ENCODE measurements at places on chromosomes 4 and X.

- no peak for DNase-seq
These were observed 27.8 kb downstream of the PIR start for GRCh38 chrX:15465347-15465746.

DNA sequence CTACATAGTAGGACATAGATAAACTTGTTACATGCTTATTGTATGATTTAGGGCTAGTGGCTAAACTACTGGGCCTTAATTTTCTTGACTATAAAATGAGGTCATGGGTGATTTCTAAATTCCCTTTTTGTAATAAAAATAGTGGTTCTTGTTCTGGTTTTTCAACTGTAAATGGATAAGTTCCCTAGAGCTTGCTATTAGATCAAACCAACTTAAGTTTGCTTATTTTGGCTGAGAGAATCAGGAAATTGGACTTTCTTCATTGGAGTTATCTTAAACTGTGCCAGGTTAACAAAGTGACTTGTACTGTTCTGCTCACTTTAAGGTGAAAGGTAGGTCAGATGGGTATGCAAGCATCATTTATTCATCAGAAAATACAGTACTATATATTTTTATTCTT lies 78.3 kb downstream of the PDLIM5 start:
- DNase-seq = no peak

GRCh38 chr4:74334636-74335035 lies 26.4 kb downstream of the EPGN start:
- DNase-seq = no peak

DNA sequence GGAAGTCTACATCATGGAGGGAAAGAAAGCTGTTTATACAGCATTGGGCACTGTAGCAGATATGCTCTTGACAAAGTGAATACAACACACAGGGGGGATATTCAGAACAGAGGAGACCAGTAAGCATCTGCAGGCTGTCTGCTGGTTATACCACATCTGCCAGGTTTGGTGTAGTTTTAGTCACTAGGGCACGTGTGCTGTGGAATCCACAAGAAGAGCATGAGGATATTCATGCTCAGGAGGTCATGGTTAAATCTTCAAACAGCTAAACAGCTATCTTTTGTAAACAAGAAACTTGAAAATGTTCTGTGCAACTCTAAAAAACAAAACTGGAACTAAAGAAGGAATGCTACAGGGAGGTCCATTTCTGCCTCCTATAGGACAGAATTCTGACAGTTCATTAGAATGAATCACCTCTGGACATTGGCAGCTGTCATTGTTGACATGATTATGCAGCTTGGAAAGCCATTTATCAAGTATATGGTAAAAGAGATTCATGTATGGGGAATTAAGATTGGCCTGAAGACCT lies 175.8 kb downstream of the RCHY1 start:
- DNase-seq = no peak

GRCh38 chr4:25813448-25814106 lies 49.2 kb downstream of the SEL1L3 start:
- DNase-seq = no peak

GRCh38 chrX:110415440-110416170 lies 57.0 kb downstream of the RTL9 start:
- no peak for DNase-seq

GRCh38 chr4:2472187-2472586 lies 3.3 kb downstream of the RNF4 start:
- DNase-seq = no peak

DNA sequence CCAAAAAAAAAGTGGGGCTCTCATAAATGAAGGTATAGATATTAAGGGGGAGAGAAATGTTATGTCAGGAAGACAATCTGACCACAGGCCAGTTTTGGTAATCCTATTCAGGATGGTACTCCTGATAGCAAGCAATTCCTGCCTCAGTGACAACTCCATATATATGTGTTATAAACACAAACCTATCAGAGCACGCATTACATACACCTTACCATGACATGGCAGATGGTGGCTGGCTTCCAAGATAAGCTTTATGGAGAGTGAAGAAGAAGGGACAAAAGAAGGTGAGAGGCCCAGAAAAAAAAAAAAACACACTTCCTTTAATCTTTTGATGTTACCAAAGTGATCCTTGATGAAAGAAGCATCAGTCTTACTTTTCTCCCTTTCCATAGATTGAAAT lies 29.5 kb upstream of the KDR start:
- DNase-seq = no peak

DNA sequence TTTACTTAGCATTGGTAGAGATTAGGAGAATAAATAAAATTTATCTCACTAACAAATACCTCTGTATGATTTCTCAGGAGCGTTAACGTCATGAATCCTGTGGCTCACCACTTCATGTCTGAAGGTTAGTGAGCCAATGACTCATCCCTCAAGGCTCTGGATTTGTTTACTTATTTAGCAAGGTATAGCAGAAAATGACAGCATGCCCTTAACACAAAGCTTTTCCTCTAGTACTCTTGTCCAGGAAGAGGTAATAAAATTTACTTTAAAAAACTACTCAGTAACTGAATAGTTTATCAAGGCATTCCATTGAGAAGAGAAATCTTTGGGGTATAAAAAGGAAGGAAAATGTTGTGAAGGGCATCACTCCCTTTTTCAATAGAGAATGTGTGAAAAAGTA lies 823.8 kb downstream of the CCSER1 start:
- DNase-seq = no peak

DNA sequence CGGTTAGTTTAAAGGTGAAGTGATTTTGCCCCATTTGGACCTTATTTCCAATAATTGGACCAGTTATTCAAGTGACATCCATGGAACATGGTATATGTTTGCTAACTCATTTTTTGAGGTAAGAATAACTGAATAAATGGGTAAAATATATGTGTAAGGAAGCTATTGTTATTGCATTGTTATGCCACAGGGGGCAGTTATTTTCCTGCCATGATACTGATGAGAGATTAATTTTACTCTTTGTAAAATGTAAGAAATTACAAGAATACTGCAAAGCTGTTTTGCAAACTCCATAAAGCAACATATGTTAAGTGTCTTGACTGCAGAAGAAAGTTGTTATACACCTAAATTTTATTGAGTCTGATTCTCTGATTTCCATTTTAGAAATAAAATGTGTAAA lies 114.0 kb downstream of the IL1RAPL1 start:
- no peak for DNase-seq

DNA sequence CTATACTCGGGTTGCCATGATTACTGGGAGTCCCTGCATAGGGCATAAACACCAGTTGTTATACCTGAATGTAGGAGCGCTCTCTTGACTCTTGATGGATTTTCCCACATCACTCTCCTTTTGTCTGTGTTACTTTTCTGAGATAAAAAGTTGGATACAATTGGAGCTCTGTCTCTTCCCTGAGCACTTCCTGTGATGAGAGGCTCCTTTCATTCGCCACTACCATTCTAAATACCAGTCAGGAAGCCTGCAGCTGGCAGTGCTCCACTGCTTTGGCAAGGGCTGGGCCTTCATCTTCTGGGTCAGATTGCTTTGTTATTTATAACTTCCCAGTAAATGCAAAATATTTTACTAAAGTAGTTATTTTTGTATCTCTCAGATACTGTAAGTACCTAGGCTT lies 13.9 kb downstream of the TCEANC start:
- DNase-seq = no peak

DNA sequence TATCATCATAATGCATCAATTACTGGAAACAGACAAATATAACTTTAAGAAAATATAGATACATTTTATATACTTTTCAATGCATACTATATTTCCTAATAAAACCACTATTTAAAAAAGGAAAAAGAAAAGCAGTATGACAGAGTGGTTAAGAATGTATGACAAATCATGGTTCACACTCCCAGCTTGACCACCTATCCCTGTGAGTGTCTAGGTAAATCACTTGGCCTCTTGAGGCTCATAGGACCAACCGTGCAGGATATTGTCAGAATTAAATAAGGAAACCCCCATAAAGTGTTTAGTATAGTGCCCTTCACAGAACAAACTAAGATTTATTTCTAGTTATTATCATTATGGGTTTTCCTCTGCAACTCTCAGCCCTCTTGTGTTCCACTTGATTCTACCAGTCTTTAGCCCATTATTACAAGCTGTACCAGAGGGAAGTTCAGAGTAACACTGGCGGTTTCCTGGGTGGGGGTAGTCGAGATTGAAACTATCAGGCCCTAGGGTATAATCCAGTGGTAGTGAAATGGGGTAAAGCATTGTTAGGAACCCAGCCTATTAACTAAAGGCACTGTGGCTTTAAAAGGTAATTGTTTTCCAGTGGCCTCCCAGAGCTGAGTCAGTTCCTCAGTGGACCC lies 55.5 kb upstream of the PAK3 start:
- no peak for DNase-seq

DNA sequence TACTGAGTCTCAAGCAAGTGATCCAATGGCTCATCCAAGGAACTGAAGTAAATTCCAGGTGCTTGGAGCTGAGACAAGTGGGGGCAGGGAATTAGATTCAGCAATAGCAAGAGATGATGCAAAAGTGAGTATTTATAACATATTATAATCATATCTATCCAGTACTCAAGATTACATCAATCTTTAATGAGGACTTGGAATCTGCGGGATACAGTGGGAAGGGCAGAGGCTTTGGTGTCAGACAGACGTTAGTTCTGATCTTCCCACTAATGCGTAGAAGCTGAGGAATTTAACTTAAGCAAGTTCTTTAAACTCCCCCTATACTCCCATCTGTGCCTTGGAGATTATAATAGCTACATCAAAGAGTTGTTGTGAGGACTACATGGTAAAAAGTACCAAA lies 143.4 kb upstream of the NWD2 start:
- DNase-seq = no peak

DNA sequence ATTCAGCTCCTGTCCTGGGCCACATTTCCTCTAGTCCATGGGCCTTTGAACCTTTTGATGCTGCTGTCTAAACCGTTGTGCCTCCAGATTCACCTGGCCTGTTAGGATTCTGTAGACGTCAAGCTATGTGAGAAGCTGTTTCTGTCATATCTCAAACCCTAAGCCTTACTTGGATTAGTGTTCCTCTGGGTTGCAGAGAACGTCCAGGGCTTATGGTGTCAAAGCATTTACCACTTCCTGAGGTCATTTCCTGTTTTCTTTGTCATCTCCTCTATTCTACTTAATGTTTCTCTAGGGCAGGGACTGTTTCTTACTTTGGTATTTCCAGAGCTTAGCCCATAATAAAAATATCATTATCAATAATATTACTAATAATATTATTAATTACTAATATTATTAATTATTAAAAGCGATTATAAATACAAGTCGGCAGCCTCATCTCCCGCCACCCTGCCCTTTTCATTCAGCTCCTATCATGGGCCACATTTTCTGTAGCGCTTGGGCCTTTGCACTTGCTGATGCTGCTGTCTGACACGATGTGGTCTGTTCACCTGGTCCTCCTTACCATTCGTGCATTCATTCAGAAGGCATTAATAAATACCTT lies 19.1 kb downstream of the PRIMPOL start:
- no peak for DNase-seq

DNA sequence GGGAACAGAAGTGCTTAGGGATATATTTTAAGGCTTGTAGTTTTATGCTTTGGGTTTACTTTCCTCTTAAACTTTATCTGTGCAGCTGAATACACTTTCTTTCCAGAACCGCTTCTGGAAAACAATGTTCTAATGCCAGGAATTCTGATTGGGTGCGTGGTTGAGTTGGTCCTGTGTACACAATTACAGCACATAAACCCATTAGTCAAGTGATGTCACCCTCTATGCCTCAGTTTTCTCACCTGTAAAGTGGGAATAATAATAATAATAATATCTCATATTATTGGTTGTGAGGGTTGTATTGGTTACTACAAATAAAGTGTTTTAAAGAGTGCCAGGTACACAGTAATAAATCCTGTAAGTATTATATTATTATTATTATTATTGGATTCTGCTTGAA lies 129.2 kb downstream of the MID1IP1 start:
- no peak for DNase-seq

GRCh38 chr4:161525121-161525520 lies 638.7 kb downstream of the FSTL5 start:
- DNase-seq = no peak

- DNase-seq = no peak
These were observed 5.2 kb upstream of the ENAM start for GRCh38 chr4:70623323-70623722.

DNA sequence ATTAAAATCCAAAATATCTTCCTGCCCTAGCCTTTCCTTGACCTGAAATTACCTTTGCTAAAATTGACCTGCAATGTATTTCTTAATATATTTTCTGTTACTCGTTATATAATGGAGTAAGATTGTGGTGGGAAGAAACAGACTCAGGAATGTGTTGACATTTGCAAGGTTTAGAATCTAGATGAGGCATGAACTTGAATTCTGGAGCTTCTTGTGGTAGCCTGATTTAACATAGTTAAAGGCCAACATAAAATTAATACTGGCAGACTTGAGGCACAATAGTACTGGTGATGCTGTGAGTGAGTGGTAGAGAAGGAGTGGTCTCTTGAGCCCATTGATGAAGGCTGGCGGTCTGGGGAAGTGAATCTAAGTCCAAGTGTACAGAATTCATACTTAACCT lies 197.9 kb upstream of the SPRY1 start:
- no peak for DNase-seq

- DNase-seq = no peak
These were observed 31.8 kb downstream of the PRRG1 start for GRCh38 chrX:37380924-37381323.

- no peak for DNase-seq
These were observed 307.0 kb upstream of the HS3ST1 start for GRCh38 chr4:11735651-11736050.

GRCh38 chr4:76733068-76733771 lies 164.7 kb downstream of the SOWAHB start:
- no peak for DNase-seq

GRCh38 chr4:82038936-82039335 lies 334.9 kb downstream of the HNRNPD start:
- DNase-seq = no peak

DNA sequence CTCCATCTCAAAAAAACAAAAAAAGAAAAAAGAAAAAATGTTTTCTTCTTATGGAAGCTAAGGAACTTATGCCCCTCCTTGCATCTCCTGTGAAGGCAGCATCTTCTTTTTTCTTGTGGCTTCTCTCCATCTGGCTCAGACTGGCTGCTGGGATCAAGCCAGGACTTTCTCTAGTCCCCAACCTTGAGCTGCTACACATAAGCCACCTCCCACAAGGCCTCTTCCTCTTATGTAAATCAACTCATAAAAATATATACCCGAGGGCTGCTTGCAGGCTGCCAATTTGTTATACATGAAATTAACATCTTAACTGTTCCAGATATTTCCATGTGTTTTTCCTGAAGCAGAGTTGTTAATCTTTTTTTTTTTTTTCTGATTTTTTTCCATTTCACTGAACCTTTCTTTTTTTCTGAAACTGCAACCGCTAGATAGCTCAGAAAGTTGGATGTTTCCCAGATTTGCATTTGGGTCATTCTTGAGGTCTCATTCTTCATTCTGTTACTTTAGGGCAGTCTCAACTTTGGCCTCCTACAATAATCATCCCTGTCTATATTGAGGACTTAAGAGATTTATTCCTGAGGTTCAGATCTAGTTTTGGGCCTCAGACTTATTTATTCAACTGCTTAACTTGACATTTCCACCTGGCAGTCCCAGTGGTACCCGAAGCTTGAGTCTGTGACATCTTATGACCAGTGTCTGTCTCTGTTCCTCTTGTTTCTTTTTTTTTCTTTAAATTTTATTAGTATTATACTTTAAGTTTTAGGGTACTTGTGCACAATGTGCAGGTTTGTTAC lies 10.3 kb downstream of the SNX25 start:
- no peak for DNase-seq

Measured in activated CD4-positive, CD25-positive, alpha-beta regulatory T cell (primary cell).